OCI-M1 (cell line): ENCODE measurements at places on chromosomes 7 and 10.

GRCh38 chr7:128692623-128693270 is 20.7 kb downstream of the GARIN1A start:
- no peak for DNase-seq

DNA sequence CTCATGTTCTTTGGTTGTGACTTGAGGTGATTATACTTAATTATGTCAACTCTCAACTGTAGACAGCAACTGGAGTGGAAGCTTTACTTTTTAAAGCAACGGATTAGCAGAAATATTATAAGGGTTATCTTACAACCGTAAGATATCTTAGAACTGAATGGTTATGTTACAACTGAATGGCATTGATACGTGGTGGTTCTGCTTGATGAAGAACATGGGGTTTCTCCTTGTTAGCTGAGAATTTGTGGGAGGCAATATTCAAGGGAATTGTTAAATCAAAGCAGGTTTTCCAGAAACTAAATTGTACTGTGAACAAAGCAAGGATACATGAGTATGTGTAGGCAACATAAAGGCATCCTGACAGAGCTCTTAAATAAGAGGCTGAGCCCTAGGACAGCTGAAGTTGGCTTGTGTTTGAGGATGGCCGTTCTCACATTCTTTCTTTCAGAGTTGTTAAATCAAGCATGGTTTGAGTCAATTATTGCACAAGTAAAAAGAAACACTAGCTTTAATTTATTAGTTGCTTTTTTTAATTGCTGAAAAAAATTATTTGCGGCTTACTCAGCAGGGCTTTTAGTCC is 350.0 kb downstream of the PLXDC2 start:
- no peak for DNase-seq

DNA sequence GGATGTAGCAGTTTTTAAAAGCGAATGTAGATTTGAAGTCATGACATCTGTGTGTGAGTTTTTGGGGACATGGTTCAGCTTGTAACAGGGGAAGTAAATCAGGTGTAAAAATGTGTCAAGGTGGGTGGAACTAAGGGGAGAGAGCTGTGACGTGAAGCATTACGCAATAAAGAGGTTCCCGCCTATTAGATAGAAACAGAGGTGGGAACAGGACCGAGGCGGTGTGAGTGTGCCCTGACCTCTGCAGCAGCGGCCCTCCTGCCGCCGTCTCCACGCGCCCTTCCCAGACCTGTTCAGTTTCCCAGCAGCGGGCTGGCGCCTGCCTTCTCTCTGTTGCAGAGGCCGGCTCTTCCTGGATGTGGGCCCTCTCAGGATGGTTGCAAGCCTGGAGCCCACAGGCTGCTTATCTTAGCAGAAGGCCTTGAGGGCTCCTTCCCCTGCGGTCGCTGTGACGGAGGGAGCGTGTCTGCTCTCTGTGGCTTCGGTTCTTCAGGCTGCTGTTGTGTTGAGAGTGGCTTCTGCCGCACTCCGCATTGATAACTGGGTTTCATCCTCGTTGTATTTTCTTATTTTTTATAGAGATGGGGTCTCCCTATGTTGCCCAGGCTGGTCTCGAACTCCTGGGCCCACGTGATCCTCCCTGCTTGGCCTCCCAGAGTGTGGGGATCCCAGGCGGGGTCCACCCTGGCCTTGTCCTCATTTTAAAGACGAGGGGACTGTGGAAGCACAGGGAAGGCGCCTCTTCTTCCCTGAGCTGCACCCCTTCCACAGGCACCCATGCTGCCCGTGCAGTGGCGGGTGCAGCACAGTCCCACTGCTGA is 65.0 kb downstream of the DNAJB6 start:
- no peak for DNase-seq

DNA sequence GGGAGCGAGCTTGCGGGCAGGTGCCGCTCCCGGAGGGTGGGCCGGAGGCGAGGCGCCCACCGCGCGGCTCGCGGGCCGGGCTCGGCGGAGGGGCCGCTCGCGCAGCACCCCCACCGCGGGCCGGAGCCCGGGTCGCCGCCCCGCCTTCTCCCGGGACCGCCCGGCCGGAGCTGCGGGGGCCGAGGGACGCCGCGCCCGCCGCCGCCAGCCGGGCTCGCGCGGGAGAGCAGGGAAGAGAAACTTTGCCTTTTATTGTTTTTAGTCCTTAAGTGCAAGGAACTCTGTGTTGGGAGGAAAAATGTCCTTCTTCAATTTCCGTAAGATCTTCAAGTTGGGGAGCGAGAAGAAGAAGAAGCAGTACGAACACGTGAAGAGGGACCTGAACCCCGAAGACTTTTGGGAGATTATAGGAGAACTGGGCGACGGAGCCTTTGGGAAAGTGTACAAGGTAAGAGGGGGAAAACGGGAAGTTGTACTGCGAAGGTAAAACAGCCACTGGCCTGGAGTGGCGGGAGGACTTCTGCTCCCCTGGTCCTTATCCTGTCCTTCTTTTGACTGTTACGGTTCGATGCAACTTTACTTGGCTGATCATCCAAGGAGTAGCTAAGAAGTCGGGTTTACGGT is 620 bp downstream of the SLK start:
- DNase-seq: peak; percentile 71

- DNase-seq: no peak
Observed at GRCh38 chr10:69332278-69333010, 54.1 kb downstream of the HK1 start.

GRCh38 chr7:155752756-155753445 is 59.4 kb downstream of the SHH start:
- no peak for DNase-seq

- DNase-seq: no peak
Observed at GRCh38 chr10:58003945-58004344, 263.7 kb downstream of the IPMK start.

DNA sequence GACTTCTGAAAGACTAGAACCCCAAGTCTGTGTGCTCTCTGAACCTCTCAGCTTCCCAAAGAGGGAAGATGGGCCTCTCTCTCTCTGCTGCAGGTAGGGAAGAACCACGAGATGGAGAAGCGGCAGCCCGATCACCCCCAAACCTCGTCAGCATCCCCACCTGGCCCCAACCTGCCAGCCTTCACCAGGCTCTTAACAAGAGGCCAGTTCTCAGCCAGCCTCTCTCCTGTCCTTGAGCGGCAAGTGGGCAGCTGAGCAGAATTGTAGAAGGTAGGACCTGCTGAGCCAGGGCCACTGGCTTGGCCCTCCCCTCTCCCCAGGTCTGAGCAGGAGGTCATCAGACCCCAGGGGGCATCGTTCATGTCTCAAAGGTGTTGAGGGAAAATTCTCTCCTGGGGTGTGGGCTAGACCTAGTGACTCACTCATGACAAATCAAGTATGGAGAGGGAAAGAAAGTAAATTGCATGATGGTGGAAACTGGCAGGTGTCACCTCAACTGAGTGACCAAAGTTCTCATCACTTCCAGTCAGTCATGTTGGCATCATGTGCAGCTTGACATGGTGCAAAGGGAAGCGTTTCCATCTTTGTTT is 92.0 kb upstream of the GPR26 start:
- DNase-seq: no peak

DNA sequence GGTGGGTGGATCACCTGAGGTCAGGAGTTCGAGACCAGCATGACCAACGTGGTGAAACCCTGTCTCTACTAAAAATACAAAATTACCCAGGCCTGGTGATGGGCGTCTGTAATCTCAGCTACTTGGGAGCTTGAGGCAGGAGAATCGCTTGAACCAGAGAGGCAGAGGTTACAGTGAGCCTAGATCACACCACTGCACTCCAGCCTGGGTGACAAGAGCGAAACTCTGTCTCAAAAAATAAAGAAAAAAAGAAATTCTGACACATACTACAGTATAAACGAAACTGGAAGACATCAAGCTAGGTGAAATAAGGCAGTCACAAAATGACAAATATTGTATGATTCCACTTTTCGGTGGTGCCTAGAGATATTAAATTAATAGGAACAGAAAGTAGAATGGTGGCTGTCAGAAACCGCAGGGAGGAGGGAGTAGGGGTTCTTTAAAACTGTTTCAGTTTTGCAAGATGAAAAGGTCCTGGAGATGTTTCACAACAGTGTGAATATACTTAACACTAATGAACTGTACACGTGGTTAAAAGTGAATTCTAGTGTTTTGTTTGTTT is 23.2 kb downstream of the PILRA start:
- DNase-seq: peak; percentile 86

- no peak for DNase-seq
Observed at GRCh38 chr10:132158122-132158741, 28.5 kb upstream of the DPYSL4 start.

DNA sequence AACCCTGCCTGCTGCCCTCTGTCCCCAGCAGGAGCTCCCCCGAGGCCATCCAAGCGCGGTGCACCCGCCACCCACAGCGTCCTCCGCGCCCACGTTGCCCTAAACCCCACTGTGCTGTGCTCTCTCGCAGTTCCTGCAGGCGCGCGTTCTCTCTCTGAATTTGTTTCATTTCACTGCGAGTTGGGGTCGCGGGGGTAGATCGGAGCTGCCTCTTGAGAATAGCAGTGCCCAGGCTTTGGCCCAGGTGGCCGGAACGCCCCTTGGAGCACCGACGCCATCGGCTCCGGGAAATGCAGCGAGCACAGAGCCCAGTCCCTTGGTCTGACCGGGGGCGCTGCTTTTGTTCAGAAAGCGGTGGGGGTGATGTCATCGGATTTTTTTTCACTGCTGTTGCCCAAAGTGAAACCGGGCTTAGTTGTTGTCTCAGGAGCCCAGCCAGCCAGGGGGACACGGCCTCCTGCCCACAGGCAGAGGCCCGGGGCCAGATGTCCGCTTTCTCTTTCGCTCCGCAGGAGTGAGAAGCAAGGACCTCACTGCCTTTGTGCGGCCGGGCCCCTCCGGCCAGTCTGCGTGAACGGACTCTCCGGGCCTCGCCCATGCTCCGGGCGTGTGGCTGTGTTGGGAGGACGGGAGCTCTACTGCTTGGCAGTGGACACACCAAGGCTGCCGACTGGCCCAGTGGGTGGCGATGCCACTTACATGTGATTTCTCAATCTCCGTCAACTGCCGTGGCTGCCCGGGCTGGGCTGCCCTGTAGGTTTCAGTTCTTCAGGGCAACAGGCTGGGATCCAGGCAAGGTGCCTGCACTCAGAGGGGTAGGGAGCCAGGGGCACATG is 43.1 kb downstream of the FOXK1 start:
- no peak for DNase-seq

GRCh38 chr10:130652964-130653578 is 516.9 kb downstream of the GLRX3 start:
- no peak for DNase-seq

DNA sequence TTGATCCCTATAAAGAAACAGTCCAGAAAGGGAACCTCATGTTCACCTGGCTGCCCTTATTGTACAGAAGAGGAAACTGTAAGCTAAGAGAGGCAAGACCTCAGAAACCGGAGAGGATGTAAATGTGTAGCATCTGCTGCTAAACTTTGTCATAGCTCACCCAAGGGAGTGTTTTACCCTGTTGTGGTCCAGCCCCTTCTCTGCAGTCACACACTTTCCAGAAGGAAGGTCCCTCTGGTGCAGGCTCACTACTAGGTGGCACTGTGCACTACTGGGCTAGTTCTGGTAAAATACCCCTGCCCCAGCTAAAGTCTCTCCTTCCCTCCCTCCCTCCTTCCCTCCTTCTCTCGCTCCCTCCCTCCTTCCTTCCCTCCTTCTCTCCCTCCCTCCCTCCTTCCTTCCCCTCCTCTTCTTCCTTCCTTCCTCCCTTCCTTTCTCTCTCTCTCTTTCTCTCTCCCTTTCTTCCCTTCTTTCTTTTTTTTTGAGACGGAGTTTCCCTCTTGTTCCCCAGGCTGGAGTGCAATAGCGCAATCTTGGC is 42.5 kb upstream of the LCOR start:
- DNase-seq: peak; percentile 37

- DNase-seq: no peak
Observed at GRCh38 chr7:135333200-135333599, 99.6 kb downstream of the STRA8 start.

GRCh38 chr7:147089051-147089461 is 972.5 kb downstream of the CNTNAP2 start:
- DNase-seq: no peak

DNA sequence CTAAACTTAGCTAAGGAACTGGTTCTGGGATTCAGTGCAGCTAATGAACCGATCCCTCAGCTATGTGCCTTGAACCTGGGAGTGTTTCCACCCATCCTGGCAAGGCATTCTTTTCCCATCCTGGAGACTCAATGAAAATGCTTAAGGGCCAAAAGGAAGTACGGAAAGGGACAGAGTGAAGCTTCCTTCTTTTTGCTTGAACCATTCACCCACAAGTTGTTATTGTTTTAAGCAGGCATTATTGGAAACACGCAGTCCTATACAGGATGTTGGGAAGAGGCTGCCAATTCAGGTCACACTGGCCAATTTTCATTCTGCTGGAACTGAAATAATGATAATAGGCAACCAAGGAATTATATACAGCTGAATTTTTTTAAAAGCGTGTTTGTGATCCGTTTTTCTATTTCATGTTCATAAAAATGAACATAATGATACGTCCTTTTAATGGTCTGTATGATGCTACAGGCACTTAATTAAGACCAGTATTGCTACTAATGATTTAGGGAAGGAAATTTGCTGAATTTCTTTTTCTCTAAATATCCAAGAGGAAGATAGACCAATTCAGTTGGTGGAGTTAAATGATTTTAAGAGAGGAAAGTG is 57.8 kb upstream of the FZD1 start:
- no peak for DNase-seq

DNA sequence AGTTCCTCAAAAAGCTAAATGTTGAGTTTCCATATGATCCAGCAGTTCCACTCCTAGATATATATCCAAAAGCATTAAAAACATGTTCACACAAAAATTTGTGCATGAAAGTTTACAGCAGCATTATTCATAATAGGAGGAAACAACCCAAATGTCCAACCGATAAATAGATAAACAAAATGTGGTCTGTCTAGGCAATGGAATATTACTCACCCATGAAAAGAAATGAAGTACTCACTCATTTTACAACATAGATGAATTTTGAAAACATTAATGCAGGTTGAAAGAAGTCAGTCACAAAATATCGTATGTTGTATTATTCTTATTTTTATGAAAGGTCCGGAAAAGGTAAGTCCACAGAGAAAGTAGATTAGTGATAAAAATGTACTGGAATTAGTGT is 34.0 kb downstream of the BMPR1A start:
- no peak for DNase-seq

GRCh38 chr10:85995791-85996190 is 370.8 kb downstream of the GRID1 start:
- DNase-seq: peak; percentile 44
